Activated naive CD4-positive, alpha-beta T cell treated with anti-CD3 and anti-CD28 coated beads, Interleukin-2, amount 50 U/mL, for 16 hours (primary cell): ENCODE measurements at places on chromosomes 11 and 22.

GRCh38 chr11:16815047-16815767 lies 76.8 kb downstream of the C11orf58 start:
- DNase-seq, result no peak

DNA sequence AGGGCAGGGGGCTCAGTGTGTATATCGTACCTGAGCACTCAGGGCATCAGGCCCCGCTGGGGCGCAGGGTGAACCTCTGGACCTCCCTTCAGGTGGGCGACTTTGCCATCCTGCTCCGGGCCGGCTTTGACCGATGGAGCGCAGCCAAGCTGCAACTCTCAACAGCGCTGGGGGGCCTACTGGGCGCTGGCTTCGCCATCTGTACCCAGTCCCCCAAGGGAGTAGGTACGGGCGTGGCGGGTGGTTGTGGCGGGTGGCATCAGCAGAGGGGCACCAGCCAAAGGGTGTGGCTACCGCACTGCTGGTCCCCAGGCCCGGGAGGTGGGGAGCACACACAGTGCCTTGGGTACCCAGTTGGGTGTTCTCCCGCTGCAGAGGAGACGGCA lies 6.3 kb downstream of the SLC39A13 start:
- no peak for DNase-seq

DNA sequence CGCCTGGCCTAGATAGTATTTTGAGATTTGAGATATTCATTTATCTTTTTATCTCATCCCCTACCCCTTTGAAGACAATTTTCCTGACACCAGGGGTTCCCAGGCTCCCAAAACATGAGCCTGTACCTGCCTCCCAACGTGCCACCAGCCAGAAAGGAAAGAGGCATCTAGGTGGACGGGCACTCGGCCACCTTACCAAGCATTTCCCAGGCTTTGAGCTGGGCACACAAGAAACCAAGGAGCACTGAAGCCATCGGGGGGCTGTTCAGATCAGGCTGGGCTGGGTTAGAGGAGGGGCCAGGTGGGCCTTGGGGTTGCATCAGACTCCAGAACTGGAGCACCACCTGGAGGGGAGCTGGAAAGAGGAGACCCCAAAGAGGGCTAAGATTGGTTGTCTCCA lies 28.5 kb upstream of the BAIAP2L2 start:
- DNase-seq, result no peak

GRCh38 chr11:34288492-34288891 lies 69.3 kb downstream of the ABTB2 start:
- DNase-seq, result no peak

DNA sequence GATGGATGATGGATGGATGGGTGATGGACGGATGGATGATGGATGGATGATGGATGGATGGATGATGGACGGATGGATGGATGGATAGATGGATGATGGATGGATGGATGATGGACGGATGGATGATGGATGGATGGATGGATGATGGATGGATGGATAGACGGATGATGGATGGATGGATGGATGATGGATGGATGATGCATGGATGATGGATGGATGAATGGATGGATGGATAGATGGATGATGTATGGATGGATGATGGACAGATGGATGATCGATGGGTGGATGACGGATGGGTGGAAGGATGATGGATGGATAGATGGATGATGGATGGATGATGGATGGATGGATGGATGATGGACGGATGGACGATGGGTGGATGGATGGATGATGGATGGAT lies 21.1 kb downstream of the KCTD17 start:
- DNase-seq, result no peak

GRCh38 chr11:67636962-67637361 lies 2.6 kb downstream of the TBX10 start:
- DNase-seq, result no peak

GRCh38 chr11:44731685-44732430 lies 5.1 kb downstream of the TSPAN18 start:
- DNase-seq, result no peak

GRCh38 chr11:59801981-59802638 lies 8.5 kb downstream of the MRPL16 start:
- DNase-seq, result no peak
